Frontal cortex (tissue), 4 donors: ENCODE measurements at places on chromosomes 1 and 21.

DNA sequence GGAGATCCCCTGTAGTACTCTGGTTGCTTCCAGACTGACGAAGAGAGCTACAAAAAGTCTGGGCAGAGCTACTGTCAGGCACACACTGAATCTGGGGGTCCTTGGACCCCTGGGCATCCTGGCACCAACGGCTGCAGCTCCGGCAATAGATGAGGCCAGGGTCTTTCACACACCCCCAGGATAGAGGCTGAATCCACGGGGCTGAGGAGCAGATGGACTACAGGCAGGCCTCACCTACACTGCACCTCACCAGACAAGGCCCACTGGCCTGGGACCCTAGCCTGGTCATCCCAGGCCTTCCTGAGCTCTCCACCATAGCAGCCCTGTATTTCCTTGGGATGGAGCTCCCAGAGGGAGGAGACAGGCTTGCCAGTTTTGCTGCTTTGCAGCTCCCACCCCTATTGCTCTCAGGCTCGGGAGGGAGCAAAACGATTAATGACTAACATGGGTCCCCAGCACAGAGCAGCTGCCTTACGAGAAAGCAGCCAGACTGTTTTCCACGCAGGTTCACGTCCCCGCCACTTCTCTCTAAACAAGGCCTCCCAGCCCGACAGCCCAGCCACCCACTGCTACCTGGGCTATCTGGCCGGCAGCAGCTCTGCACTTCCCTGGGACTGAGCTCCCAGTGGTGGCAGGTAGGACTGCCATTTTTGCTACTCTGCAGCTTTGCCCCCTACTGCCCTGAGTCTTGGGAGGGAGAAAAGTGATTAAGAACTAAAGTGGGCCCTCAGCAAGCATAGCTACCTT lies 1022.5 kb upstream of the ADGRL2 start:
- no peak for DNase-seq

DNA sequence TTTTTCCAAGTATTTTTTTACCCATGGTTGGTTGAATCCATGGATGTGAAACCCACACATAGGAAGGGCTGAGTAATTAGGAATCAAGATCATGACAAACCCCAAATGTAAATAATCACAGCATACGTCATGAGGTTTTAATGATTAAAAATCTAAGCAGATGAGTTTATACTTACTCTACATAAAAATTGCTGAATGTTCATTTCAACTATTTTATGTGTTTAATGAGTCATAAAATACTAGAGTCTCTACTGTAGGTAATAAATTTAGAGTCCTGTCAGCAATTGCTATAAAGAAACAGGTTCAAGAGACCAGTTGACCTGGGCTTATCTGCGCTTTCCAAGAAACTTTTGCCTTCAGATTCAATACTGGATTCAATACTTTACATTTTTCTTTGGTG lies 18.2 kb downstream of the CTH start:
- no peak for DNase-seq

DNA sequence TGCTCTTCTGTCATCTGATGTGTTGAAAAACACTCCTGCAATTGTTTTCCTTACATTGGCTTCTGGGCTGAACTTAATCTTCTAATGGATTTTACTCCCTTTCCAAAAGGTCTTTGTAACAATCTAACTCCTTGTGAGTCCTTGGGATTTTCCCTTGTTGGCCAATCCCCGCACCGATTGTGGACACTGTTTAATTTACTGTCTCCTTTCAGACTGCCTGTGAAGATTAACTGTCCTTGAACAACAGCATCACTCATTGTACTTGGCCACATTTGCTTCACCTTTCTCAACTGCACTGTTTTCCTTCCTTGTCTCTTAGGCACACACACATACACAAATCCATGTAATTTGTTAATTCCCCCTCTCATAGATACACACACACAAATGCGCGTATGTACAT lies 120.4 kb downstream of the SPATA46 start:
- no peak for DNase-seq

DNA sequence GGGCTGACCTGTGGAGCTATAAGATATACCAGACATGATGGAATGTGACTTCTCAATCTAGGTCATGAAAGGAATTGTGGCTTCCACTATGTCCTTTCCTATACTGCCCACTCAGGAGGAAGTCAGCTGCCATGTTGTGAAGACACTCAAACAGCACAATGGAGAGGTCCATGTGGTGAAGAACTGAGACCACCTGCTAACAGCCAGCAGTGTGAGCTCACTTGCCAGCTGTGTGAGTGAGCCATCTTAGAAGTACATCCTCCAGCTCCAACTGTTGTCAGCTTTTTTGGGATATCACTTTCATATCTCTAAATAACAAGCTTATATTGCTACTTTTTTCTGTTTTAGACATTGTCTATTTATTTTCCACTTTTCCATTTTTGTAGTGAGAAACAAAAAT lies 29.7 kb downstream of the OLFML3 start:
- DNase-seq, result no peak

- no peak for DNase-seq
Observed at GRCh38 chr1:16258591-16259135, 21.7 kb upstream of the CPLANE2 start.

DNA sequence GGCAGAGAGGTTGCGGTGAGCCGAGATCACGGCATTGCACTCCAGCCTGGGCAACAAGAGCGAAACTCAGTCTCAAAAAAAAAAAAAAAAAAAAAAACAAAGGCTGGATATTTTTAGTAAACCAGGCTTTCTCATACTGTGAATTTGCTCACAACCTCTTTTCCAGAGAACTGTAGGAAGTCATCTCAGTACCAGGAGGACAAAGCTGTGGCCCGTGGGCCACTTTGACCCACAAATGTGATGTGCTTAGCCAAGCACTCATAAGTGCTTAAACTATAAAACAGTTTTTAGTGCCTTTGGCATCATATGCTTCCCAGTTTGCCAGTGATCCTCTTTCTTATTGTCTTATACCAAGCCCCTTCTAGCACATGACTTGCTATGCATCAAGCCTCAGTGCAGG lies 46.5 kb downstream of the RNF11 start:
- no peak for DNase-seq

DNA sequence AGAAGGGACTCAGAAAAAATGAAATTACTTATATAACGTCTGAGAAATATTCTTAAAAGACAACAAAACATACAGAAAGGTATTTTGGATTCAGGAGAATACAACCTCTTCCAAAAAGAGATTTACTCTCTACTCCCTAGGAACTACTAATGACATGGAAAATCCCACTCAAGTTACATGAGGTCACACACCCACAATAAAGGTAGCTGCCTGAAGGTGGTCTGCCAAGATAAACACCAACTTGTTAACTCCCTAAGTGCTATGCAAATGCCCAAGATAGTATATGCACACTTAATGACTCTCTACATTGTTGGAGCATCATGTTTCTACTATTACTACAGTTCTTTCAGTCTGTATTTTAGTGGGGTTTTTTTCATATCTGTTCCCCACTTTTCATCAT lies 26.5 kb downstream of the RERE start:
- DNase-seq, result no peak

GRCh38 chr1:162300057-162300917 lies 76.4 kb downstream of the SPATA46 start:
- no peak for DNase-seq

DNA sequence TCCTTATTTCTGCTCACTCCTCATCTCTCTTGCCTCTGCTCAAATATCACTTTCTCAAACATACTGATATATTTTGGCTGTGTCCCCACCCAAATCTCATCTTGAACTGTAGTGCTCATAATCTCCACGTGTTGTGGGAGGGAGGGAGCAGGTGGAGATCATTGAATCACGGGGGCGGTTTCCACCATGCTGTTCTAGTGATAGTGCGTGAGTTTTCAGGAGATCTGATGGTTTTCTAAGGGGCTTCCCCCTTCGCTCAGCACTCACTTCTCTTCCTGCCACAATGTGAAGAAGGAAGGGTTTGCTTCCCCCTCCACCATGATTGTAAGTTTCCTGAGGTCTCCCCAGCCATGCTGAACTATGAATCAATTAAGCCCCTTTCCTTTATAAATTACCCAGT lies 26.6 kb downstream of the ZBTB8OS start:
- no peak for DNase-seq

DNA sequence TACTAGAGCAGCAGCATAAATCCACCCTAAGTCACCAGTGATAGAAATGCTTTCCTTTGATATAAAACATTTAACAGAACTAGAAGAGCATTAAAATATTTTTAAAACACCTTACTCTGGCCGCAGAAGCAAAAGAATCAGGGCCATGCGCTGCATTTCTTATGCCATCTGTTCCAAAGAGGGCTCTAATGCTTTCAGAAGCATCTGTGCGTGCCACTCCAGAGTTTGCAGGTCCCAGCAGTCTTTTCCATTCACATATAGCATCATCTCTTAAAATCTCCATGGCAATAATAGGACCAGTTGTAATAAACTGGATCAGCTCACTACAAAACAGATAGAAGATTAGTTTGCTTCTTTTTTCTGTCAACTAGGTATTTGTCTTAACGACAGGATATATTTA lies 69.2 kb downstream of the NME7 start:
- DNase-seq, result no peak

- no peak for DNase-seq
Observed at GRCh38 chr21:27244352-27244751, 277.5 kb upstream of the ADAMTS5 start.
